ENCODE measurements at places on chromosomes 7 and 10.

DNA sequence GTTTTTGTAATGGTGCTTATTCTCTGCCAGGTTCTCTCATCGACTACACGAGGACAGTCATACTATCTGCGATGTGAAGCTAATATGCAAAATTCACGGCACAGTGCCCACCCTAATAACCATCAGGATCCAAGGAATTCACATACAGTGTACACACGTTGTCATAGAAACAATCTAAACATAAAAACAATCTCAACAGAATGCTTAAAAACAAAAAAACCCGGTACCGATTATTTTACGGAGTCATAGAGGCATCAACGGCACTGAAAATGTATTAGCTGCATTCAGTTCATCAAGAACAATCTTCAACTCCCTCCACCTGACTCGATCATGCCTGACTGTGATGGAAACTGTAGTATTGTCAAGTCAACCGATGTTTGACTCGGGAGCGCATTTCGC, 628 bp downstream of the MRPS33 start:
- no peak for DNase-seq

GRCh38 chr7:66183700-66184099, 21.4 kb upstream of the TPST1 start:
- no peak for DNase-seq

GRCh38 chr7:73971704-73972341, 56.1 kb upstream of the ELN start:
- no peak for DNase-seq

DNA sequence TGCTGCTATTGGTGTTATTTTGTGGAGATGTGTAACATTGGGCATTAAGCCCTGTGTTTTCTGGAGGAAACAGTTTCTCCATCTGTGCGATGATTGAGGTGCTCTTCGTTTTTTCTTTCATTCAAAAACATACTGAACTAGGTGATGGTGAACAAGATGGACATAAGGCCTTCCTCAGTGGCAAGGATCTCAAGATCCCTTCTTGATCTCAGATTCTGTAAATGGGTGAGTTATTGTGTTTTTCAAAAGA, 759 bp upstream of the ELAPOR2 start:
- no peak for DNase-seq

- DNase-seq = no peak
These were observed 61.8 kb downstream of the IKZF1 start for GRCh38 chr7:50366311-50366710.

DNA sequence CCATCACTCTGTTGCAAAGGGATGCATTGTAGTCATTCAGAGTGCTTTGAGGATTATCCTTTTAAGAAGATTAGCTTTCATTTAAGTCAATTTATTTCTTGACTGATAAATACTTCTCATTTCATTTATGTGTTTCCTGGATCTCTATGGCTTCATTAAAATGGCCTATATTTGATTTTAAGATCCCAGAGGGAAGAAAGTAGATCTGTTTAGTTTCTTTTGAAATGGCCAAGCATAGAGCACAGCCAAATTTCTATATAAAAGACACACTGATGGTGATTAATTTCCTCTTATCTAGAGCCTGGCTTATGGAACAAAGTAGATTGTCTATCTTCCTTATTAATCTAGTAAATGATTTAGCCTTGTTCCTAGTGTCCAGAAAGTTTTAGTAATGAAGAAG, 129.7 kb upstream of the CALCR start:
- no peak for DNase-seq

DNA sequence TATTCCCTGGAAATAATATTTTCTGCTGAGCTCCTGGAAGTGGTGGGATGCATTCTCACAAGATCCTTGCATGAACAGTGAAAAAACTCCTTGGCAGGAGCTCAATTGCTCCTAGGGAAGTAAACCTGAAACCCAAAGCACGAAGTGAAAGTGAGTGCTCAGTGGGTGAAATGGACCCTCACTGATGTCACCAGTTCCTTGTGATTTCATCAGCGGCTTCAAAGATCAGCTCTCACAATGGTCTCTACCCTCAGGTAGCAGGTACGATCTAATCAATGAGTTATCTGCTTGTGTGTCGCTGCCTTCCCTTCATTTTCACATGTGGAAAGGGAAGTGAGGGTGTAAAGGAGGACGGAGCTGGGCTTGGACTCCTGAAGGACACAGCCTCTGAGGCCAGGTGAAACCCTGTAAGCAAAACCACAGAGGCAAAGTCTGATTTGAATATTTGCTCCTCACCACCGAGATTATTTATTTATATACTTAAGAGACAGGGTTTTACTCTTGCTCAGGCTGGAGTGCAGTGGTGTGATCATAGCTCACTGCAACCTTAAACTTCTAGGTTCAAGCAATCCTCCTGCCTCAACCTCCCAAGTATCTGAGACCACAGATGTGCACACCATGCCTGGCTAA, 255.4 kb upstream of the LYZL1 start:
- DNase-seq = no peak

DNA sequence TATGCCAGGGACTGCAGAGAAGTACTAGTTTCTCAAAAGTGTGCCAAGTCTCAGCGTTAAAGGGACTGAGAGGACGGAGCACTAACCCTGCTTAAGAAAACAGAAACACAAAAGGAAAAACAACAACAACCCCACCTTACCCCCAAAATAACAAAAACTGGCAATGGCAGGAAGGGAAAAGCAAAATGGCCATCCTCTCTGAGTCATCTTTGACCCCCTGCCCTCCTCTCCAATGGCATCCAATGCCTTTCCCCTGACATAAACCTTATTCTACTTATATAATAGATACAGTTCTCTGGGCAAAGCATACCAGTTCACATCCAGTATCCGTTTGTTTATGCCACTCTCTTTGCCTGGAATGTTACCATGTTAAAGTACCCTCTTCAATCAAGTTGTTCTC, 1.6 kb downstream of the POLR1F start:
- no peak for DNase-seq

GRCh38 chr7:70005891-70006260, 407.6 kb downstream of the AUTS2 start:
- DNase-seq = no peak

DNA sequence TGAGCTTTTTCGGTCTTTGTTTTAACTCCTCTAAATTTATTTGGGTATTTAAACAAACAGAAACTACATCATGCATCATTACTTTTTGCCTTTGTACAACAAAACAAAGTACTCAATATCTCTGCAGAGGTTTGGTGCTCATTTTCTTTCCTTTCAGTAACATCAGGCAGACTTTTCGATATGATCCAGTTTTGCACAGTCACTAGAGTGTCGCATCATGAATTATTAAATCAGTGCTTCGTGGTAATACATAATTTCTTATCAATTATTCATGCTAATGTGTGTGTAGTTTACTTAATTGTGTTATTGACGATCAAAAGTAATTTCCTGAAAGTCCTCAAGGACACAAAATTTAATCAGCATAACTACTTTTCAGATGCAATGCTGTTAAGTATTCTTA, 31.8 kb downstream of the DRGX start:
- DNase-seq = no peak

GRCh38 chr10:122244001-122244975, 26.8 kb upstream of the BTBD16 start:
- DNase-seq = no peak

DNA sequence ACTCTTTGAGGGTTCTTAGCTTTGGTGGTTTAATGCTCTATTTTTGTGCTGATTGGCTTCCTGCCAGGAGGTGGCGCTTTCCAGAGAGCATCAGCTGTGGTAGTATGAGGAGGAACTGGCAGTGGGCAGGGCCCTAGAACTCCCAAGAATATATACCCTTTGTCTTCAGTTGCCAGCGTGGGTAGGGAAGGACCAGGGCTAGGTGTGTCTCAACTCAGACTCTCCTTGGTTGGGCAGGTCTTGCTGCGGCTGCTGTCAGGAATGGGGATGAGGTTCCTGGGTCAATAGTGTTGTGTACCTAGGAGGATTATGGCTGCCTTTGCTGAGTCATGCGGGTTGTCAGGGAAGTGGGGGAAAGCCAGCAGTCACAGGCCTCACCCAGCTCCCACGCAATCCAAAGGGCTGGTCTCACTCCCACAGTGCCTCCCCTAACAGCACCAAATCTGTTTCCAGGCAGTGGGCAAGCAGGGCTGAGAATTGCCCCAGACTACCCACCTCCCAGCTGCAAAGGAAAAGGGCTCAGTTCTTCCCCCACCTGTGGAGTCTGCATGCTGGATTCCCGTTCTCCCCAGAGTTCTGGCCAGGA, 191.5 kb downstream of the PHTF2 start:
- no peak for DNase-seq

- no peak for DNase-seq
These were observed 180.3 kb upstream of the HDAC9 start for GRCh38 chr7:18315241-18315640.

GRCh38 chr7:24456526-24457218, 116.6 kb upstream of the PALS2 start:
- no peak for DNase-seq

GRCh38 chr7:142511801-142512200, 237.5 kb upstream of the PRSS1 start:
- DNase-seq = no peak

GRCh38 chr10:34710391-34710751, 104.7 kb downstream of the PARD3 start:
- DNase-seq = no peak

DNA sequence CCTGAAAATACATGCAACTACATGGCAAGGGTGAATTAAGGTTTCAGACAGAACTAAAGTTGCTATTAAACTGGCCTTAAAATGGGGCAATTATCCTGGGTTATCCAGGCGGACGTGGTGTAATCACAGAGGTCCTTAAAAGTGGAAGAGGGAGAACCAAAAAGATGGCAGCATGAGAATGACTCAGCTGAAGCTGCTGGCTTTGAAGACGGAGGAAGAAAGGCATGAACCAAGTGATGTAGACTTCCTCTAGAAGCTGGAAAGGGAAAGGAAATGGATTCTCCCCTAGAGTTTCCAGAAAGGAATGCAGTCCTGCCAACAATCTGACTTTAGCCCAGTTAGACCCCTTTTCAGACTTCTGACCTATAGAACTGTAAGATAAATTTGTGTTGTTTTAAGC, 27.0 kb upstream of the UBN2 start:
- no peak for DNase-seq

- DNase-seq = no peak
These were observed 68.5 kb upstream of the EEPD1 start for GRCh38 chr7:36084485-36085091.

GRCh38 chr10:133525444-133525843, 1.7 kb upstream of the CYP2E1 start:
- DNase-seq = no peak

DNA sequence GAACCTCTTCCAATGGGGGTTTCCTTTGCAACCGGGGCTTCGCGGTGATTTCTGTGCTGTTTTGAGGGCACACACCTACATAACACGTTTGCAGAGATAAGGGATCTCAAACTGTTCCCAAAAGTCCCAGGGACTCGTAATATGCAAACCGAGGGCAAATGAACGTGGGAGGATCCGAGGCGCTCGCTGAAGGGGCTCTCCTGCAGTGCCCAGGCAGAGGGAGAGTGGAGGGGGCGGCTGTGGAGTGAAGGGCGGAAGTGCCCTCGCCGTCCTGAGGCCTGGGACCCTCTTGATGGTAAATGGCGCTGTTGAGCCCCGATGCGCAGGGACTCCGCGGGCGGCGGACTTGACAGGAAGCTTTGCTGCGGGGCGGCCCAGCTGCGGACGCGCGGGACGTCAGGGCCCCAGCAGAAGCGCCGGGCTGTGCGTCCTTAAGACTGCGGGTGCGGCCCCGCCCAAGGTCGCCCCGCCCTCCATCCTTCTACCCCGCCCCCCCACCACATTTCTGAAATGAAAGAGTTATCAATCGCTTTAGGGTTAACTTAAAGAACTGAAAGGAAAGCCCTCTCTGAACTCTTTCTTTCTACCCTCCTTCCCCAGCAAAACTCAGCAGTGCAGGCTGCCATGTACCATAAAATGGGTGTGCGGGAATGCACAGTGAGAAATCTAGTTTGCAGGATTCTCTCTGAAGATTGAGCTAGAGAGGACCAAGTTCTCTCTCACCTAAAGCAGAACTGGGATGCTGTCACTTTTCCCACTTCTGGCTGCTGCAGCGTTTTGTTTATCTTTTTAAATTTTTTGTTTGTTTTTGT, 151.8 kb upstream of the YAE1 start:
- DNase-seq = no peak

- DNase-seq = no peak
These were observed 8.0 kb downstream of the CDHR1 start for GRCh38 chr10:84202349-84202748.

DNA sequence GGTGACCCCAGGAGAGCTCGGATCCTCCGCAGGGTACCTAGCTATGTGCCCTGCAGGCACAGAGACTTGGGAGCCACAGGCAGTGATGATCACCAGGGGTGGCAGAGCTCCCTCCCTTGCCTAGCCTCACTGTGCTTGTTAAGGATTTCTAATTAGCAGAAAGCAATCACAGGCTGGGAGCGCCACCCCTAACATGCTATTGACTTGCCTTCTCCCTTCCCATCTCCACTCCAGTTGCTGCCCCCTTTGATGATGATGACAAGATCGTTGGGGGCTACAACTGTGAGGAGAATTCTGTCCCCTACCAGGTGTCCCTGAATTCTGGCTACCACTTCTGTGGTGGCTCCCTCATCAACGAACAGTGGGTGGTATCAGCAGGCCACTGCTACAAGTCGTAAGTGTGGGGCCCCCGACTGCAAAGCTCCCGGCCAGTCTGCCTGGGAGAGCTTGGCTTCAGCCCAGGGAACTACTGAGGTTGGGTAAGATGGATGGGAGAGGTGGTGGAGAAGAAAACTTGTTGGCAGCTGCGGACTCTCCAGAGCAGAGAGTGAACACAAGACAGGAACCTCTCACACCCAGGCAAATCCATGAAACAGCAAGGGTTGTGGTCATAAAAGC, 1.2 kb downstream of the PRSS1 start:
- no peak for DNase-seq

- no peak for DNase-seq
These were observed 83.7 kb upstream of the PDGFA start for GRCh38 chr7:603152-603951.

GRCh38 chr10:114743521-114744231, 77.9 kb upstream of the FHIP2A start:
- no peak for DNase-seq

GRCh38 chr10:116395223-116395985, 32.2 kb upstream of the PNLIPRP3 start:
- DNase-seq = no peak

DNA sequence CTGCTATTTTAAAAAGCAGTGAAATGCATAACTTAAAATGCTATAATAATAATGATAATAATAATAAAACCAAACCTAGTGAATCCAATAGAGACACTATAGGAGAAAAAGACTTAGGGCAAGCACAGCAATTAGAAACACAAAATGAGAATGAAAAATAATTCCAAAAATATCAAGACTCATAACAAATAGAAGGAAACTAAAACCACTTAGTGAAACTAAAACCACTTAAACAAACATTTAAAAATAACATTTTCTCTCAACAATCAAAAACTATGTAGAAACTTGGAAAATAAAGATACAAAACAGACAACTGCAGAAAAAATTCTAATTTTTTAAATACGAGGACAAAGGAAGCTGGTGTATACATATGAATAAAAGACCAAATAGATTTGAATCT, 655.2 kb upstream of the NRG3 start:
- no peak for DNase-seq

GRCh38 chr10:15486404-15486803, 115.3 kb upstream of the FAM171A1 start:
- no peak for DNase-seq
